ENCODE measurements at places on chromosomes 12 and 14.
A peak's percentile ranks its signal among the peaks of the same experiment; 100 is the strongest.

GRCh38 chr12:1418144-1418543 lies 176.2 kb downstream of the FBXL14 start:
- DNase-seq = no peak

GRCh38 chr12:51841727-51842126 lies 6.8 kb downstream of the FIGNL2 start:
- DNase-seq = no peak

DNA sequence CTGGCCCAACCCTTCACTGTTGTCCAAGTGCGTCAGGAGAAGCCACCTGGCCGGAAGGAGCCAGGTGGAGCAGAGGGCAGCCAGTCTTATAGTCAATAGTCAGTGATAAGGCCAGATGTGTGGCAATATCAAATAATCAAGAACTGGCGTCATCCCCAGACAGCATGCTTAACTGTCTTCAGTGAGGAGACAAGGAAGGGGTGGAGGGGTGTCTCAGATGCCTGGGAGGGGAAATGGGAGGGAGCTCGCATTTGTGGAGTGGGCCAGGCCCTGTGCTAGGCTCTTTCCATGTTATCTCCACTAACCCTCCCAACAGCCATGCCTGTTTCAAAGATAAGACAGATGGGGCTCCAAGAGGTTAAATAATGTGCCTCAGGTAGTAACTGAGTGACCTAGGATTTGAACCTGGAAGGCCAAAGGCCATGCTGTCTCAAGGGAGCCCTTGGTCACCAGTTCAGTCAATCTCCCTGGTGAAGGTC lies 48.9 kb upstream of the FOS start:
- DNase-seq = no peak

GRCh38 chr14:20719777-20720176 lies 25.9 kb upstream of the EDDM3A start:
- DNase-seq = no peak

- DNase-seq = no peak
Measured at GRCh38 chr12:14213542-14213941, 151.9 kb upstream of the ATF7IP start.

GRCh38 chr12:115922952-115923564 lies 354.4 kb downstream of the MED13L start:
- no peak for DNase-seq

- DNase-seq = peak; percentile 22
Measured at GRCh38 chr12:127162902-127163301, 1104.1 kb upstream of the TMEM132C start.

- no peak for DNase-seq
Measured at GRCh38 chr12:119573086-119573485, 20.5 kb upstream of the TMEM233 start.

DNA sequence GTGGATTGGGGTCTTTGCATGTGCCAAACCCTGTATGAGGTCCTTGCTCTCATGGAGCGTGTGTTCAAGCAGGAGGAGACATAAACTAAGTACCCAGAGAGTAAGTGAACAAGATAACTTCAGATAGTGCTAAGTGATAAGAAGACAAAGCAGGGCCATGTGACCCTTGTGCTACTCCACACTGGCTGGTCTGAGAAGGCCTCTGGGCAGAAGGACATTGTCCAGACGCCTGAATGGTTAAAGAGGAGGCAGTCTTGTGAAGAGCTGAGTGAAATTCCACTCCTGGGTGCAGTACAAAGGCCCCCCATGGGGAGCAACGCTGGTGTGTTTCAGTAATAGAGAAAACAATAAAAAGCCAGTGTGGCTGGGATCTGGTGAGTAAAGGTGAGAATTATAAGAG lies 93.3 kb upstream of the RIC8B start:
- no peak for DNase-seq

DNA sequence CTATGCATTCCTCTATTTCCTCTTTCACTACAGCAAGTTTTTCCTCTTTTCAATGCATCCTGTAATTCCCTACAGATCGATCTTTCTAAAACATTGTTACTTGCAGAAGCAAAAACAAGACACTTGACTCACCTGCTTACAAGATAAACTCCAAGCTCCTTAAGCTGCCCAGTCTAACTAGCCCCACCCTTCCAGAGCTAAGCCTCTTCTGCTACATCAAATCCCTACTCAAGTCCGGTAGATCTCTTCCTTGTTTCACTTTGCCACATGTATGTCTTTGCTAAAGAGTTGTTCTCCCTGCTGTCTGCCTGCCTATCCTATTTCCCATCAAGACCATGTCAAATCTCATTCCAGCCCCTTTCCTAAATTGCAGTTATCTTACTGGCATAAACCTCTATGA lies 724.8 kb downstream of the C12orf50 start:
- DNase-seq = no peak

DNA sequence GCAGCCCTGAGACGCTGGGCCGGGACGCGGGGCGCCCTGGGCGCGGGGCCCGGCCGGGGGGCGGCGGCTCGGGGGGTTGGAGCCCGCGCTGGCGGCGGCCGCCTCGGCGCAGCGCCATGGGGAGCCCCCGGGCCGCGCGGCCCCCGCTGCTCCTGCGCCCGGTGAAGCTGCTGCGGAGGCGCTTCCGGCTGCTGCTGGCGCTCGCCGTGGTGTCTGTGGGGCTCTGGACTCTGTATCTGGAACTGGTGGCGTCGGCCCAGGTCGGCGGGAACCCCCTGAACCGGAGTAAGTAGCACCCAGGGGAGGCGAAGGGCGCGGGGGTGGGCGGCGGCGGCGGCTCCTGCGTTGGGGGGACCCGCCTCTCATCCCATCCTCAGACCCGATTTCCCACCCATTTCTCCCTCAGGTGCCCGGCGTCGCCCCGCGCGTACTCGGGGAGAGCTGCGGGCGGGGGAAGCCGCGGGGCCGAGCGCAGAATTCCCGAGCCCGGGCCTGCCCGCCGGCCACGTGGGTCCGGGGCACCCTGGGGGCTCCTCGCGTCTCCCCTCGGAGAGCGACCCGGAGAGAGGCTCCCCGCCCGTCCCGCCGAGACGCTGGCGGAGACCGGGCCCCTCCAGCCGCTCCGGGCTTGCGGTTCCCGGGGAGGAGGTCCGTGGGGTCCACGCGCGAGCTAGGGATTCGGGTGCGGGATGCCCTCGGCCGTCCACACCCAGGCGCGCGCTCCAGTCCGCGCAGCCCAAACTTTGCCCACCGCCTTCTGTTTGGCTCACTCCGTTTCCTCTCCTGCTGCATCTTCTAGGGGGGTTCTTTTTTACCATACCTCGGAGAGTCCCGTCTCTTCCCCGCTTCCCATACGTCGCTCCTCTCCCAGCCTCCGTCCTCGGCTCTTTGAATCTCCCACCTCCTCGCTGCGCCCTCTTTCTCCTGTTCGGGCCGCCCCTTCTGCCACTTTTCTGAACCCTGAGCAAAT lies 807 bp downstream of the B4GALNT3 start:
- DNase-seq = no peak

Data from stimulated activated CD4-positive, alpha-beta T cell treated with anti-CD3 and anti-CD28 coated beads, Interleukin-15, amount 100 ng/mL, for 48 hours (primary cell).